Effector CD8-positive, alpha-beta T cell (primary cell): ENCODE measurements at places on chromosomes 5 and 9.

GRCh38 chr5:81252904-81253303 is 19.8 kb downstream of the CKMT2 start:
- DNase-seq: no peak

GRCh38 chr5:76964060-76964459 is 11.2 kb downstream of the CRHBP start:
- DNase-seq: no peak

DNA sequence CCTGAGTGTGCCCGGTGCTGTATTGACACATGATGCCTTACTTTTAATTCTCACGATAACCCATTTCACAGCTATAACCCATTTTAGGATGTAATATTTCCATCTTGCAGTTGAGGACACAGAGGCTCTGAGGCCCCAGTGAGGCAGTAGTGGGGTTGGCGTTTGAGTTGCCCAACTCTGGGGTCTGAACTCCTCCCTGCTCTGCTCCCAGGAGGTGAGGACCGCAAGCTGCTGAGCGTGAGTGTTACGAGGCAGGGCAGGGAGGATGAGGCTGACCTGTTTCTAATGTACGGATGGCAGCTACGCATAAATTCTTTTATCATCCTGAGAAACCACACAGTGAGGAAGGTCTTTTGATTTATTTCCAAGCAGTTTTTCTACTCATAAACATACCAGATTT is 11.4 kb downstream of the LRRC8A start:
- no peak for DNase-seq

- DNase-seq: no peak
Observed at GRCh38 chr9:116717150-116717549, 30.0 kb downstream of the TRIM32 start.

- no peak for DNase-seq
Observed at GRCh38 chr9:123871781-123872180, 58.1 kb downstream of the DENND1A start.

GRCh38 chr5:90909940-90910339 is 351.3 kb downstream of the ADGRV1 start:
- DNase-seq: no peak

DNA sequence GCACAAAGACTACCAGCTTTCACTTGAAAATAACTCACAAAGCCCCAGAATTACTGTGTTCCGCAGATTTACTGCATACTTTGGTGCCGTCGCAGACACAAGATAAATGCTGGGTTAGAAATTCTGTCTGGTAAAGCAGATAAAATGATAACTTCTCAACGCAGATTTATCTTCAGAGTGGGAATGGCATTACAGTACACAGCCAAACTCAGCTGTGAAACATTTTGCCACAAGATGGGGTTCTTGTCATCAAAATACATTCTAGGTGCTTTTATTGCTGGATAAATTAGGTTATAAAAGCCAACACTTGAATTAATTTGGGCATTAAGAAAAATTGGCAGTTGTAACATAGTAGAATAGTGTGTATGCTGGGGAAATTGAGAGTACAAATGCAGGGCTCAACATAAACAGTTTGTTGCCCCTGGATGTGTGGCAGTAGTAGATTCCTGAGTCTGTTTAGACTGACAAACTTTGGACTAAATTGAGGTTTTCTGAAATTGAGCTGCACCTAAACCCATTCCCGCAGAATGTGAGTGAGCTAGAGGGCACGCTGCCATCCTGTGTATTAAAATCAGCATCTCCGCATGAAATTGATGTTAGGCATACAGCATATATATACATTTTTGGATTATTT is 61.1 kb downstream of the LMNB1 start:
- no peak for DNase-seq

DNA sequence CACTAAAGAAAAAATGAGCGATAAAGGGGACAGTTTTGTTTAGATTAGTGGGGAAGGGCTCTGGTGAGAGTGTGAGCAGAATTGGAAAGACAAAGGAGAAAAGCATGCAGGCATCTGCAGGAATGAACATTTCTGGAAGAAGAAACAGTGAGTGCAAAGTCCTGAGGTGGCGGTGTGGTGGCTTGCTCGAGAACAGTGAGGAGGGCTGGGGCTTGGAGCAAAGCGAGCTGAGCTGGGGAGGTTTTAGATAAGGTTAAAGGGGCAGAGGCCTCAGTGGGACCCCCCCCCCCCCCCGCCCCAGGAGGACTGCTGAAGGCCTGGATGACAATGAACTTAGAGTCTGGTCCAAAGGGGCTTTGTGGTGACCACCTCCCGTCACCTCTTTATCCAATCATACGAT is 202.7 kb upstream of the MVB12B start:
- DNase-seq: no peak

DNA sequence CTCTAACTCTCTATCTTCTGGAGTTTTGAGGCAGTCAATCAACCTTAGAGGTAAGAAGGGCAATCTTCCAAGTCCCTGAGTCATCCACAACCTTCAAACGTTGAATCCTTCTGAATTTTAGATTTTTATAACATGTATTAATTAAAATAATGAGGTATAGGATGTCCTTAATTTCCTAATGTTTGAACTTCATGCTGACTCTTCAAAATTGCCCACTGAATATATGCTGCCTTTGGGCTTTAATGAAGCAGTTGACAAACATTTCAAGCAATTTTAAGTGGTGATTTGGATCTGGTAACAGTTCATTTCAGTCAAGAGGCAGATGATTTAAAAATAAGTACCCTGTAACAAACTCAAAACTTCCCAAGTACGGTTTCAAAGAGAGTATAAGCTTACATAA is 26.0 kb downstream of the ERP44 start:
- no peak for DNase-seq

GRCh38 chr5:123178683-123179082 is 89.6 kb downstream of the PRDM6 start:
- no peak for DNase-seq

DNA sequence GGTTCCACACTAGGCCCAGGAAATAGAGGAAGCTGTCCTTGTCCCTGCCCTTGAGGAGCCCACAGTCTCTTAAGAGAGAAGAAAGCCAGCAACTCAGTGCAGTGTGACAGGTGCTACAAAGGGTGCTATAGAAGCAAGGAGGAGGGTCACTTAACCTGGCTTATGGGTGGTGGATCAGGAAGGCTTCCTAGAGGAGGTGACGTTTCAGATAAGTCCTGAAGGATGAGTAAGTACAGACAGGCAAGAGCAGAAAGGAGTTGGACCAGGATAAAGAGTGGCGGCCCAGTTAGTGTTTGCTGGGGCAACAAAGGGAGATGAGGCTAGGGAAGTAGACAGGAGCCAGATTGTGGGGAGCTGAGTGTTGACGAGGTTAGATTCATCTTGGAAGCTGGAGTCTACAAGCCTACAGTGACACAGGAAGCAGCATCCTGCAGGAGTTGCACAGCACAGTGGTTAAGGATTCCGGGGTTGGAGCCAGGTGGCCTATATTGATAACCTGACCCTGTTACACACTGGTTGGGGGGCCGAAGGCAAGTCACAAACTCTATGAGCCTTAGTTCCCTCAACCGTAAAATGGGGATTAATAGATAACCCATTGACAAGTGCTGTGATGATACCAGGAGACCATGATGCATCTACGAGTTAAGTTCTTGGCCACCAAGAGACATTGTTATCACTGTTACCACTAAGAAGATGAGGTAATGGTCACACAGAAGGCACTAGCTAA is 5.4 kb upstream of the LHX6 start:
- no peak for DNase-seq

DNA sequence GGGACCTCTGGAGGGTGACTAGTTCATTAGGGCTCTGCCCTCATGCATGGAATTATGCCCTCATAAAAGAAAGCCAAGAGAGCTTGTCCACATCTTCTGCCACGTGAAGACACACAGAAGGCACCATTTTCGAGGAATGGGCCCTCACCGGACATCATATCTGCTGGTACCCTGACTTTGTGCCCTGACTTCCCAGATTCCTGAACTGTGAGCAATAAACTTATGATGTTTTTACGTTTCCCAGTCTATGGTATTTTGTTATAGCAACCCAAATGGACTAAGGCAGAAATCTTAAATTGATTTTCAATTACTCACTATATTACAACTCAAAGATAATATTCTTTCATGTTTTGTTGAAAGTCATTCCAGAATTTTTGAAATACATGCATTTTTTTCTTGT is 163.8 kb upstream of the PAPPA start:
- DNase-seq: no peak

DNA sequence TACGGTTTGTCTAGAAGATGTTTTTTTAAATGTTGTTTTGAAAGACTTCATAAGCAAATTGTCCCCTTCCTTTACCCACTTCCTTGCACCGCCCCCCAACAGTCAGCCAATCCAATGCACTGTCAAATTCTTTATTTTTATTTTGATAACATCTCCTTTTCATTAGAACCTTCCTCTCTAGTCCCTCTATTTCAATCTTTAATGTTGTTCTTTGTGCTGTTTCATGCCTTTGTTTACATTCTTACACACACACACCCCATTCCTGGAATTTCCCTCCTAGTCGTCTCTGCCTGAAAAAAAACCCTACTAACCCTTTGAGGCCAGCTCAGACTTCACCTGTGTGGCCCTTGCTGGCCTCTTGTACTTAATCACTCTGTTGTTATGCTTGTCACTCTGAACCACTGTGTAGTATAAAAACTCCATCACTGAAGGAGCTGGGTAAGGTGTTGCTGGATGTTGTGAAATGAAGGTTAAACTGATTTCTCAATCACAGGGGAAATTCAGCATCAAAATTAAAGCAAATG is 133.4 kb downstream of the UGCG start:
- DNase-seq: no peak

GRCh38 chr9:96844040-96844439 is 10.3 kb downstream of the ZNF782 start:
- no peak for DNase-seq

DNA sequence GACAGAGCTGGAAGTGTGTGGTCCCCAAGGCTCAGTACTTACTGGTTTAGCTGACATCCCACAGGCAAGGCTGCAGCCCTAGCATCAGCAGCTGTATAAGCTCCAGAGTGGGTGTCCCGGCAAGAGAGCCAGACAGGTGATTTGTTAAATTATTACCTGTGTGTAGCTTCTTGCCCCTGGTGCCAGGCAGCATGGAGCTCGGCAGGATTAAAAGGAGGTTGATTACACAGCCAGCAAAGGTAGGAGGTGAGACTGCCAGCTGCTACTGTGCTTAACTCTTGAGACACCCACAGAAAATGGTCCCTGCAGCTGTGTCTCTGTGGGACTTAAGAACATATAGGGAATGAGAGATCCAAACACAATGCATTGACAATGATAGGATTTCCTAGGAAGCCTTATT is 54.2 kb downstream of the ARHGAP26 start:
- no peak for DNase-seq

GRCh38 chr5:53256746-53257145 is 147.2 kb upstream of the MOCS2 start:
- DNase-seq: no peak
